ENCODE measurements at places on chromosomes 1 and 21.

GRCh38 chr1:18907917-18908845 lies 5.8 kb upstream of the ALDH4A1 start:
- DNase-seq: no peak

DNA sequence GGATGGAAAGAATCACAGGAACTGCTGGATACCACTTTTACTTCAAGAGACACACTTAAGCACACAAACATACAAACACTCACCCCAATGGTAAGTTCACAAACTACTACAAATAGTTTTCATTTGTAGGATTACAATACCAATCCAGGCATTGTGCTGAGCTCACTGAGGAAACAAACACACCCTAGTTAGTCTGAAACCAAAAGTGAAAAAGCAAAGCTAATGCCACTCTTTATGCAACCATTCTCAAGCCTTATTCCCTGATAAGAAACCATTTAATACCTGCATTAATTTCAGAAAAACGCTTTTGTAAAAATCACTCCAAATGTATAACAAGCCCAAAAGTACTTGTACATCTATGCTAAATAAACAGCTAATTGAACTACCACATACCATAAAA lies 38.3 kb downstream of the RNF115 start:
- DNase-seq: no peak

DNA sequence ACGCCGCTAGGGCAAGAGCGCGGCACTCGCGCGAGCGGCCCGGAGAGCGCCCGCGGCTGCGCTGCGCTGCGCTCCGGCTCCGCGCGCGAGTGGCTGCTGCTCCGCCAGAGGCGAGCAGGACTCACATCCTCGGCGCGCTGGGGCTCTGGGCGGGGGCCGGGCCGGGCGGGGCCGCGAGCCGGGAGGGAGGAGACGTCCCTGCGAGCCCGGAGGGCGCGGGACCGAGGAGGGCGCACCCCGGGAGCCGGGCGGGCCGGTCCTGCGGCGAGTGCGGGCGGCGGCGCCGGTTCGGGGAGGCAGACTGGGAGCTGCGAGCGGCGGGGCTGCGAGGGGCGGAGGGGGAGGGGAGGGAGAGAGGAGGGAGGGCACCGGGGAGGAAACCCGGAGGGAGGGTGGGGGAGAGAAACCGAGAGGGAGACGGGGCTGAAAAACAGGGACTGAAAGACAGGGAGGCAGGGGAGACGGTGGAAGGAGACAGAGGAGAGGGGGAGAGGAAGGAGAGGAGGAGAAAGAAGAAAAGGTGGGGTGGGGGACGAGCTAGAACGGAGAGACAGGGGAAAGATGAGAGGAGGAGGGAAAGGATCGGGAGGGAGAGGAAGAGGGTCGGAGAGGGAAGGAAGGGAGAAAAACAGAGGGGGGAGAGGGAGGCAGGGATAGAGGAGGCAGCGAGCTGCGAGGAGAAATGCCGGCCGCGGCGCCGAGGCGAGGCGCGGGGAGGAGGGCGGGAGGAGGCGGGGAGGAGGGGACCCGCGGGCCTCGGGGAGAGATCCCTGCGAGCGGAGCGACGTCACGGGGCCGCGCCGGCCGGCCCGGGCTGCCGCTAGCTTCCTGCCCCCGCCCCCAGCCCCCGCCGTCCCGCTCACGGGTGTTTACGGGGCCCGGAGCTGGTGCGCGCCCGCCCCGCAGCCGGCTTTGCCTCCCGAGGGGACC lies at the start of gene CAMK2N1:
Gene CAMK2N1, minus strand, starts transcription at position 684 of the 930 bp plus-strand sequence. CDS start 831 bp downstream, outside the sequence.
- peak; percentile 83 for DNase-seq

GRCh38 chr1:21754583-21754982 lies 28.4 kb downstream of the USP48 start:
- no peak for DNase-seq

DNA sequence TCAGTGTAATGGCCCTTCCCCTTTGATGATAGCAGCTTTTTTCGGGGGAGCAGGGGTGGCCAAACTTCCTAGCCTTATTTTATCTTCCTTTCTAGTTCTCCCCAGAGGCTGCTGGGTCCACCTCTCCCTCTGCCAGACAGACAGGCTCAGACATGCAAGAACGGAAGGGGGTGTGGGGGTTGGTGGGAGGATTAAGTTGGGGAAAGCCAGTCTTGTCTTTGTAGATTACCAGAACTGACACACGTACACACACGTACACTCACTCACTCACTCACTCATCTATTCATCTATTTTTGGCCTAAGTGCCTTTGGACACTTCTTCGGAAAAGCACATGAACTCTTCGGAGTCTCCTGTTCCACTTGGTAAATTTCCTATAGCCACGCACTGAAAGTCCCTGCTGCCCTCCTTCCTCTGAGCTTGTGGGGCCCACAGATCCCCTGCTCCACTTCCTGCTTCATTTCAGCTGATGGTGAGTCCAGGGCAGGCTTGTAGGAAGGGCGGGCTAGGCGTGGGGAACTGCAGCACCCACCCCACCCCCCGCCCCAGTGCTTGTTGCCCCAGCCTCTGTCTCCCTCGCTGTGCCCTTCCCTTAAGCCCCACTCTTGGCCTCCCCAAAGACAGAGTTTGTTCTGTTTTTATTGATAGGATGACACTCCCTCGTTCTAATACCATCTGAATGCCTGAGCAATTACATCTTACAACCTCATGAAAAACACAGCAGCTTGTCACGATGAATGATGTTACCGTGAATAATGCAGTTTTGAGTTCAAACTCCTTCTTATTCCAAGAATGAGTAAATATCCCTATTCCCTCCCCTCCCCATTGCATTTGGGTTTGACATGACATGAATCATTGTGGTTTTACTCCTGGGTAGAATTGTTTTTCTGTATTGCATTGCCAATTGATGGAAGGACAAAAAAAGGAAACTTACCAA lies 60.7 kb upstream of the ATP5PO start:
- DNase-seq: peak; percentile 33

GRCh38 chr1:94281361-94282142 lies 44.2 kb upstream of the ARHGAP29 start:
- no peak for DNase-seq

GRCh38 chr1:200794506-200795065 lies 55.9 kb downstream of the CAMSAP2 start:
- no peak for DNase-seq

DNA sequence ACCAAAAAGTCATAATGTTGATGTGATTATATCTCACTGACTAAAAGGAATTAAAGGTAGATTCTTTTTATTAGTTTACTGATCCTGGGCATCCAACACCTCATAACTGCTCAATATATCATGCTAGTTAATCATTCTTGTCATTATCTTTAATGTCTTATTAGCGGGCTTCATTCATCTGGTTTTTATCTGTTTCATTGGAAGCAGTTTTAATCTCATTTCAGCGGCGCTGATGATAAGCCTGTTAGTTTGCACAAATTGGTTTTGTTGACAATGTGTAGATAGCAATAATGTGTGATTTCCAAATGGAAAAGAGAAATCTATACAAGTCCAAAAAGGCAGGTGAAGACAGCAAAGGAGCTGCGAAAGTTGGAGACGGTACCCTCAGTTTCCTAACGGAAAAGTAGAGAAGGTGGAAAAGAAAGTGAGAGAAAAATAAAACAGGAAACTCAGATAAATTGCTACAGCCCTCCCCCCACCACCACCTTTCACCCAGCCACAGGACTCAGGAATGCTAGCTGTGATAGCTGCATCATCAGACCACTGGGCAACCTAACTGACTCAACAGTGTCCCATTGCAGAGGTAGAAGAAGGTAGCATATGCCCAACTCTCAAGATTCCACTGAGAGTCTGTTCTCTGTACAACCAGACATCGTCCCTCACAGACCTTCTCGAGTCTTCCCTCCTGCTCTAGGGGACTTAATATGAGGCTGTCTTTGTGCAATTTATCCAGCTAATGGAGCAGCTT lies 241.7 kb upstream of the CAMK1G start:
- DNase-seq: no peak

- peak; percentile 85 for DNase-seq
Observed at GRCh38 chr1:55277377-55278130, 62.4 kb upstream of the USP24 start.

GRCh38 chr1:110620686-110621085 lies 14.5 kb upstream of the KCNA2 start:
- DNase-seq: no peak

- no peak for DNase-seq
Observed at GRCh38 chr1:78387201-78387600, 103.6 kb upstream of the PTGFR start.

DNA sequence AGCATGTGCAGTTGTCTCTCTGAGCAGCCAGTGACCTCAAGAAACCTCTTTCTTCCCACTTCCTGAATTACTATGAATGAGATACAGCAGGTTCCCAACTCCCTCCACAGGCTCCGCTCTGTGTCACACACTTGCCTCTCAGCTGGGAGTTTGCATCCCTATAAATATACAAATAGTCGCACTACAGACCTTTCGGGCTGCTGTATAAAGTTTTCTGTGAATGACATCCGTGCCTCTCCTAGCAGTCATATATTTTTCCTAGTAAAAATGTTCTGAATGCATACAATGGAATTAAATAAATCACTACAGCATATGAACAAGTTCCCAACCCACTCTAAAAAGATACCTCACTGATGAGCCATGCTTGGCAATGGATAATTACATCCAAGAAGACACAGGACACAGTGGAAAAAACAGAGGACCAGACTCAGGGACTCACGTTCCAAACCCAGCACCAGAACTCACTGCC lies 66.8 kb downstream of the CAPZB start:
- no peak for DNase-seq

- no peak for DNase-seq
Observed at GRCh38 chr1:68706639-68707317, 209.9 kb upstream of the DEPDC1 start.

DNA sequence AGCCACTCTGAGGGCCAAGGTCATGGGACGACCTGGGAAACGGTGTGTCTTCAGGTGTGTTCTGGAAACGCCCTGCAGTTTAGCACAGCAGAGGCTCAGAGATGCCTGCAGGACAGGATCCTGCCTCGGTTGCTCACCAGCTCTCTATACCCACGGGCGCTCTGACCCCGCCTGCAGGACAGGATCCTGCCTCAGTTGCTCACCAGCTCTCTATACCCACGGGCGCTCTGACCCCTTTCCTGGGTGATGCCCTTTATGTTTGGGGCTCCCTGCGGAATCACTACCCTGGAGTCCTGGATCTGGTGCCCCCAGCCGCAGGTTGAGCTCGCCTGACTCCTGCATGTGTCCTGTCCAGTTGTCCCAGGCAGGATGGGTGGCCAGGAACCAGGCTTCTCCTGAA lies 32.5 kb downstream of the TFF3 start:
- no peak for DNase-seq

DNA sequence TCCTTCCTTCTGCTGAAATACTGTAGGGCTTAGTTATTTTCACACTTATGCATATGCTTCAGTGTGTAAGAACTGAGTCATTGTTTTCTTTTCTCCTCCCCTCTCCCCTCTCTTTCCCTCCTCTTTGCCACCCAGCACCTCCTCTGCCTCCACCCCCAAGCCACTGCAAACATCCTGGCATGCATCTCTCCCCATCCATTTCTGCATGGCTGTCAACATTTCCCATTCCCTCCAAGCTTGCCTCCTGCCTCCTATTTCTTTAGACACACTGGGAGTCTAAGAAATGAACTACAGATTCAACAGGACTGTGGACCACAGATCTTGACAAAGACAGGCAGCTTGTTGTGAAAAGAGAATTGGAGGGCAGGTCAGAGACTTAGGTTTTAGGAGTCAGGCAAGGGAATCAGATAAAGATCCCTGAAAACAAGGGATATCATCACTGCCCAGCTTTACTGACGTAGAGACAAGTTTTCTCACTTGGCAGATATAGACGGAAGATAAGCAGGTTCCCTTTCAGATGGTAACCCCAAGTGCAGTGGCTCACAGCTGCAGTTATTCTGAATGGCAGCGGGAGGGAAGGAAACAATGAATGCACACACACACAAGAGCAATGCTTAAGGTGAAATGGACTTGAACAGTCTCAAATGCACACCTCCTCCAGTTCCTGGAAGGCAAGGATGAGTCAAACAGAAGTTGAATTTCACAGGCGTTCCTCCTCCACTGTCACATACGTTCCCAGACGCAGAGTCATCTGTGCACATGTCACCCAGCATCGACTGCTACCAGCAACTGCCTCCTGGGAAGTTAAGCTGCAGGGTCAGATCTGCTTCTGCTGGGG lies 56.1 kb downstream of the HIVEP3 start:
- no peak for DNase-seq

DNA sequence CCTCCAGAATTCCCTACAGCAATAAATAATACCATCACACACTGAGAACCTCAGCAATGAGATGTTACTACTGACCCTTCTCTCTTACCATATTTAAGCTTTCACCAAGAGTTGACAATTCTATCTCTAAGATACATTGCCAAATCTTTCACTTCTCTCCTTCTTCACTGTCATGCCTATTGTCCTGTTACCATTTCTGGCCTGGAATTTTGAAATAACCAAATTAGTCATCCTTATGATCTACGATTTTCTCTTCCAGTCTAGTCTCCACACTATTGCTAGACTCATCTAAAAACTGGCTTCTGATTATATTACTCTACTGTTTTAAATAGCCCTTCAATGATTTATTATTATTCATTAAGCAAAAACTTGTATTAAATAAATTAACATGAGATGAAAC lies 656.1 kb upstream of the ADGRL4 start:
- no peak for DNase-seq
